ENCODE measurements at places on chromosomes 12 and 14.

- no peak for DNase-seq
These were observed 405.8 kb upstream of the RGS6 start for GRCh38 chr14:71526388-71526787.

- DNase-seq: no peak
These were observed 907.6 kb upstream of the FLRT2 start for GRCh38 chr14:84622357-84622756.

DNA sequence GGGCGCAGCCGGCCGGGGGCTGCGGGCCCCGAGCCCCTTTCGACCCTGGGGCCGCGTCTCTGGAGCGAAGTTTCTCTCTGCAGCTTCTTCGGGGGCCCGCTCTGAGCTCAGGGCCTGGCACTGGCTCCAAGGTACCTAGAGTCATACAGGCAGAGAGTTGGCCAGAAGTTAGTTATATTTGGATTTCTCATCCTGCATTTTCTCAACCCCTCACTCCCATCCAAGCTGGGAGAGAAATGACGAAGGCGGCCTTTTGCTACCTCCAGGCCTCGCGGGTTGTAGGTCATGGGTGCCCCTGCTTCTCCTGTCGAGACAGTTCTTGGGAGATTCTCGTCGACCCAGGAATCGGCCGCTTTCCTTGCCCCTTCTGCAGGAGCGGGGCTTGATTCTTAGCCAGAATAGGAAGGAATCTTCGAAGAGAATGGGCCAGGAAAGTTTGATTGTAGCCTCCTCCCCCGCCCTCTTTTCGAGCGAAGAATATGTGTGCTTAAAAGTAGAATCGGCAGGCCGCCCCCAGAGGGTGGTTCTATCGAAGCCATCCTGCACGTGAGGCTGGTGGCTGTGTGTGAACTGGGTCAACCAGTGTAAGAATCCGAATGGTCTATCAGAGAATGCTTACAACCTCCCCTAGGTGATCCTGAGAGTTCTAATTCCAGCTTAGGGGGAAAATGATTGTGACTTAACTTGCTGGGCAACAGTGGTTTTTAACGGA lies 785 bp downstream of the MLEC start:
- DNase-seq: no peak

- no peak for DNase-seq
These were observed 29.1 kb upstream of the ADAM20 start for GRCh38 chr14:70563869-70564268.
